ENCODE measurements at places on chromosomes 6 and 20. TPM values are rescaled to one million over a fixed set of nuclear protein-coding genes. Genes with fewer than 3 reads are reported as not detected.
A peak's percentile ranks its signal among the peaks of the same experiment; 100 is the strongest.

DNA sequence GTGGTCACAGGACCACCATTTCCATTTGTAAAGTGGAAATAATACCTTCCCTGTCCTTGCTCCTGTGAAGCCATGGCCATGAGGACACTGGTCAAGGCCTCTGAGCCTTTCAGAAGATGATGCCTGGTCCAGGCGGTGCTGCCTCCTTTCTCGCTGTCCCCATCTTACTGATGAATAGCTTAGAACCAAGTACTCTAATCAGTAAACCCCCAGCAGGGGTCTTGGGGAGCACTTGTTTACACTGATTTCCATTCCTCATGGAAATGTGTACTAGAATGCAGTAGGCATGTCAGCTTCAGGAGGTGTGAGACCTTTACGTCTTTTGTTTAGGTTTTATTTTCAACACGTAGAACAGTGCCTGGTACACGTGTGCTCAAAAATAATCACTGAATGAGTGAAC lies 75.1 kb downstream of the DZANK1 start:
- no peak overlapping the region for H3K4me3 ChIP-seq
- peaks cover 33% of the 10 kb centered on the region for H3K4me1 ChIP-seq
- no peaks in the 10 kb centered on the region for H3K27me3 ChIP-seq
- H3K27ac ChIP-seq: no peak overlapping the region
- DNase-seq: no peak
- peaks cover 3% of the 10 kb centered on the region for H3K36me3 ChIP-seq

GRCh38 chr20:57315083-57315975 lies 14.3 kb upstream of the SPO11 start:
- peak; percentile 32 for DNase-seq
- H3K36me3 ChIP-seq: no peaks in the 10 kb centered on the region
- peaks cover 32% of the 10 kb centered on the region for H3K4me1 ChIP-seq
- H3K27ac ChIP-seq: no peak overlapping the region
- H3K27me3 ChIP-seq: no peaks in the 10 kb centered on the region

DNA sequence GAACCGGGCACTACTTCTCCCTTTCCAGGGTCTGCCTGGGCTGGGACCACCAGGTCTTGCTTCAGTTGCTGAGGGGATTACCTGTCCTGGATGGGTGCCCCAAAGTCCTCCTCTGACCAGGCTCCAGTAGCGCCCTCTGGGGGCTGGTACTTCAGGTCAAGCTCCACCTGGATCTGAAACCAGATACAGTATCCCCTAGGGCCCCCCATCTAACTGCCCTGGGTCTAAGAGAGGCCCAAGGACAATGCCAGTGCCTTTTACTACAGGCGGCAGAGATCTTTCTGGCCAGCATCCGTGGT lies 11.2 kb upstream of the SPAG4 start:
- H3K36me3 ChIP-seq: no peaks in the 10 kb centered on the region
- no peak overlapping the region for H3K27ac ChIP-seq
- H3K27me3 ChIP-seq: no peaks in the 10 kb centered on the region

DNA sequence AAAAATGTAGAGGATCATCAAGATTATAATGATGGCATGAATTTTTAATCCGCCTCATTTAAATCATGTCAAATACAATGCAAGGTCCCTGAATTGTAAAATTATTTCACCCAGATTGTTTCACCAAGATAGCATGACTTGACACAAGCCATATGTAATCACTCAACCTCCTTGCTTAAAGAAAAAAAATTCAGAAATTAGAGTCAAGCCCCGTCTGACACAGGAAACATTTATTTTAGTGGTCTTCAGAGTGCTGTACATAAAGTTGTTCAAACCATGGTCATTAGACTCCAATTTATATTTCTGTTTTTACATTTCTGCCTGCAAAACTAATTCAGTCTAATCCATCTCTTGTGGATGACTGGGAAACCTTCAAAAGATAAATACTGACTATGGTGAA lies 200.2 kb downstream of the CBLN4 start:
- H3K27me3 ChIP-seq: no peaks in the 10 kb centered on the region
- DNase-seq: no peak
- H3K36me3 ChIP-seq: no peaks in the 10 kb centered on the region
- H3K4me1 ChIP-seq: no peaks in the 10 kb centered on the region

DNA sequence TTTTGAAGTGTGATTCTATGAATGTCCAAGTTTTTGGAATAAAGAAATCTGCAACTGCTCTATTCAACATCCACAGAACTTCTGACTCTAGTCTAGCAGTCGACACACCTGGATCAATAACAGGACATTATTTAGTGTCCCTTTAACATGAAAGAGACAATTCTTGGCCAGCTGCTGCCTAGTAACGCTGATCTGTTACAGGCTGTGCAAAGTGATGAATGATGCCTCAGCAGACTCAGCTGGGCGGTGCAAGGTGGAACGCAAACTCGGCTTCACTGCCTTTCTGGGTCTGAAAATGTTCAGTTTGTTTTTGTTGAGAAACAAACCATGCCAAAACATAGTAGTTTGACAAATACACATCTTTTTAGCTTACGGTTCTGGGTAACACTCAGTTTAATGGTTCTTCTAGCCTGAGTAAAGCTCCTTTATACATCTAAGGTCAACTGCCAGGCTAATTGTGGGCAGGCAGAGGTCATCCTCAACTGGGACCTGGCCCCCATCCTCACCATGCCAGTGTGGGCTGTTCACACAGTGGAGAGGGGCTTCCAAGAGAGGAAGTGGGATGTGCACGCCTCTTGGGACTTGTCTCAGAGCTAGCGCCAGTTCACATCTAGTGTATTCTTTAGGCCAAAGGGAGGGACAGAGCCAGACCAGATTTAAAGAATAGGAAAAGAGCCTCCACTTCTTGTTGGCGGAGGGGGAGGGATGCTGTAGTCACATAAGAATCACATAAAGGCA lies 879.7 kb downstream of the QKI start:
- H3K27ac ChIP-seq: no peak overlapping the region
- no peaks in the 10 kb centered on the region for H3K36me3 ChIP-seq
- H3K4me1 ChIP-seq: no peaks in the 10 kb centered on the region
- no peak overlapping the region for H3K4me3 ChIP-seq
- no peak for DNase-seq
- H3K27me3 ChIP-seq: no peaks in the 10 kb centered on the region

DNA sequence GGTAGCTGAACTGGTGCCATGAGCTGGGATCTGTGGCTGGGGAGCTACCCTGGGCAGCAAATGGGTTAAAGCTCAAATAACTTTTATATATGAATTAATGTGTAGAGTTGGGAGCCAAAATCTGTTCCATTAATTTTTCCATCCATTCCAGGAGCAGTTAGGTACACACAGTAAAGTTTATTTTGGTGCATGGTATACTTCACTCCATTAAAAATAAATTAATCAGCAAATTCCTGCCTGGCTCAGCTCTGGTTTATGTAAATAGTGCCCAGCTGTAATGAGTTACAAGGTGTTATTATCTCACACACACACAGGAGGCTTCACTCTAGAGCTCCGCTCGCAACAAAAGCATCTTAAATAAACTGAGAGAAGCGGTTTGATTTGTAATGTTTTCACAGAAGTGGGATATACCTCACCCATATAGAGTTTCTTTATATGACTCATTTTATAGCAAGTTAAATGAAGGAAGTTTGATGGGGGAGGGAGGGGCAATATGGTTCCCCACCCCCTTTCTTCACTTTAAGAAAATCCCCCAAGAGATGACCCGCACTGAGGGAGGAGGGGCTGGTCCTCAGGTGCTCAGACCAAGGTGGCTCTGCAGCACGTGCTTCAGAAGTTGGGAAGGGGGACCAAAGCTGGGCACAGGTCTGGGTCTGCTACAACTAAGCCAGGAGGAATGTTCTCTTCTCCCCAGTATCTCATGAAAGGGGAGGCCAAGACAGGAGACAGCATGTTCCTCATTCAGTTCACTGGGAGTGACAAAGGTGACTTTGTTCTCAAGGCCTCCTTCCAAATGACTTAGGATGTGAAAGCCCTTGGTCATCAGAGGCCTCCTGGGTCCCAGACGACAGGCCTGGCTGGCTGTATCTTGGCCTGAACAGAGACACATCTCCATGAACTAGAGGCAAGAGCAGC lies 10.5 kb upstream of the FAM83C start:
- peaks cover 43% of the 10 kb centered on the region for H3K4me1 ChIP-seq
- H3K27ac ChIP-seq: no peak overlapping the region
- H3K36me3 ChIP-seq: peaks cover 3% of the 10 kb centered on the region
- H3K27me3 ChIP-seq: no peaks in the 10 kb centered on the region
- H3K4me3 ChIP-seq: no peak overlapping the region

DNA sequence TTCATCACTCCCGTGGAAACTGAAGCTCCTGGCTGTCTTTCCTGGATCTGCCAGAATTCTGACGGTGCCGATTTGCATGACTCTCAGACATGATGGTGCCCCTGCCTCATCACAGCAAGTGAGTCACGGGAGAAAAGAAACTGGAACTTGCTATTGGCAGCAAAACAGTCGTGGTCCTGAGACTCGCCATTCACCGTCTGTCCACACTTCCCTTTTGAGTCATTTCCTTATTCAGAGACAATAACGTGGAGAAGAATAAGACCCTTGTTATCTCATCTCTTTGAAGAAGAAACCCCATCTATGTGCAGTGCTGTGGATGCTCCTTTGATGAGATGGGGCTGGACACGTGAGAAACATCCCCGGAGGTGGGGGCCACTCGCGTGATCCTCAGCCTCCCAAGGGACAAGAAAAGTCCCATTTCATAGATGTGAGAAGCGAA lies 4.2 kb downstream of the GPR31 start:
- H3K4me1 ChIP-seq: no peaks in the 10 kb centered on the region
- H3K4me3 ChIP-seq: no peak overlapping the region
- H3K36me3 ChIP-seq: no peaks in the 10 kb centered on the region
- H3K27me3 ChIP-seq: no peaks in the 10 kb centered on the region
- no peak overlapping the region for H3K27ac ChIP-seq
- no peak for DNase-seq

GRCh38 chr20:44483112-44483511 lies 7.4 kb downstream of the TTPAL start:
- no peak overlapping the region for H3K4me3 ChIP-seq
- DNase-seq: no peak
- no peaks in the 10 kb centered on the region for H3K27me3 ChIP-seq

- no peak overlapping the region for H3K27ac ChIP-seq
- H3K4me3 ChIP-seq: no peak overlapping the region
- no peaks in the 10 kb centered on the region for H3K4me1 ChIP-seq
- H3K36me3 ChIP-seq: no peaks in the 10 kb centered on the region
Observed at GRCh38 chr20:48783533-48784272, 44.1 kb downstream of the PREX1 start.

GRCh38 chr20:15033891-15034290 lies 696.5 kb upstream of the FLRT3 start:
- DNase-seq: no peak
- no peaks in the 10 kb centered on the region for H3K36me3 ChIP-seq
- H3K27ac ChIP-seq: no peak overlapping the region
- peaks cover 2% of the 10 kb centered on the region for H3K4me1 ChIP-seq
- H3K27me3 ChIP-seq: no peaks in the 10 kb centered on the region
- no peak overlapping the region for H3K4me3 ChIP-seq

DNA sequence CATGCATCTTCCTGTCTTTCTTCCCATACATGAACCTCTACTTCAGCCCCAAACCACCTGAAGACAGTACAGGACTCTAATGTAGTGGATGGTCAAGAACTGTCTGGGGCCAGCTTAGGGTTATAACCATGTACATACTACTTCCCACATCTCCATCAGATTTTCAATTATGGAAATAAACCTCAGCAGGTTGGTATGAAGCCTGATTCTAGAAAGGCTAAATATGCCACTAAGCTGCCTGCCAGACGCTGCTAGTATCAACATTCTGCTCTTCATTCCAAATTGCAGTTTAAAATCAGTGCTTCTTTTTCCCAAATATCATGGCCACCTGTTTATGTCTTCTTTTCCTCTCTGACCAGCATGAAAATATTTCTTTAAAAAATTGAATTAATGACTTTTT lies 99.2 kb upstream of the ID4 start:
- no peak overlapping the region for H3K4me3 ChIP-seq
- no peaks in the 10 kb centered on the region for H3K36me3 ChIP-seq
- DNase-seq: no peak
- no peaks in the 10 kb centered on the region for H3K4me1 ChIP-seq

DNA sequence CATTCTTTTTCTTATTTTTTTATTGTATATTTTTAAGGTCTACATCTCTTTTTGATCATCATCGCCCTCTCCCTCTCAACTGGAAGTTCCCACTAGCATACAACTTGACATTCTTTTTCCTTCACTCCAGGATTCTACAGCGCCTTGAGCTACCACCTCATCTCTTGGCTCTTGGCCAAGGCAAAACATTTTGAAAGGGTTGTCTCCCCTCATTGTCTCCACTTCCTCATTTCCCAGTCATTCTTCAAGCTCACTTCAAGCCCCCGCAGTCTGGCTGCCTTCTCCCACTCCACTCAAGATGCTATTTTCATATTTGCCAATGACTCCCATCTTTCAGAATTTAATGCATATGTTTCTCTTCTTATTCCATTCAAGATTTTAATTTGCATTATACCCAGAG lies 63.0 kb downstream of the OPN5 start:
- no peak overlapping the region for H3K4me3 ChIP-seq
- DNase-seq: no peak
- H3K27me3 ChIP-seq: no peaks in the 10 kb centered on the region
- H3K27ac ChIP-seq: no peak overlapping the region
- H3K36me3 ChIP-seq: no peaks in the 10 kb centered on the region
- no peaks in the 10 kb centered on the region for H3K4me1 ChIP-seq

DNA sequence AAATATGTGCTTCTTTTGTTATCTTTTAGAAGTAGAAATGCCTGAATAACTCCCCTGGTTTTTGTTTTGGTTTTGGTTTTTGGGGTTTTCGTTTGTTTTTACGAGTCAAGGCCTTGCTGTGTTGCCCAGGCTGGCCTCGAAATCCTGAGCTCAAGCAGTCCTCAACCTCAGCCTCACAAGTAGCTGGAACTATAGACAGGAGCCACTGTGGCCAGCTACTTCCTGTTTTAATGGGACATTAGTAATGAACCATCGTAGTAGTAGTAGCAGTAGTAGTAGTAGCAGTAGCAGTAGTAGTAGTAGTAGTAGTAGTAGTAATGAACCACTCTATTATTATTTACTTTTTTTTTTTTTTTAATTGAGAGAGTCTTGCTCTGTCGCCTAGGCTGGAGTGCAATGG lies 66.0 kb downstream of the UBR2 start:
- H3K36me3 ChIP-seq: no peaks in the 10 kb centered on the region
- DNase-seq: no peak
- peaks cover 11% of the 10 kb centered on the region for H3K4me1 ChIP-seq
- no peaks in the 10 kb centered on the region for H3K27me3 ChIP-seq
- H3K27ac ChIP-seq: no peak overlapping the region

DNA sequence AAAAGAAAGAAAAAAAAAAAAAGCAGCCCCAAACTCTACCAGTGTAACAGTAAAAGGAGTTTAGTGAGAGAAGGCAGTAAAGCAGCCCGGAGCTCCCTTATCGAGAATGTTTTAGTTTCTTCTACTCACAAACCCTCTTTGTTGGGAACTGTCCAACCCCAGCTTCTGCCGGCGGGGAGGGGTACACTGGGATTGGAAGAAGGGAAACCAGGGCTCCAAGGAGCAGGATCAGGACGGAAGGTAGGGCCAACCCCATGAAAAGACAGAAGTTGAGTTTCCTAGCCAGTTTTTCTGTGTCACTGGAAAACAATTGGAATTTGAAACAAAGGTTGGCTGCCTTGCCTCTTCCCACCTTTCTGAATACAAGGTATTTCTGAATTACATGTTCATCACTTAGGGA lies 66.0 kb downstream of the KIZ start:
- no peak overlapping the region for H3K4me3 ChIP-seq
- no peaks in the 10 kb centered on the region for H3K27me3 ChIP-seq
- H3K4me1 ChIP-seq: no peaks in the 10 kb centered on the region
- H3K36me3 ChIP-seq: no peaks in the 10 kb centered on the region
- DNase-seq: no peak
- no peak overlapping the region for H3K27ac ChIP-seq

SPEF1 gene
- not detected for total RNA-seq

RAB44 gene
- not detected for total RNA-seq

HLA-DOA gene
- total RNA-seq: not detected

AGER gene
- 10.3 TPM for total RNA-seq

ARMH2 gene
- total RNA-seq: not detected

Data from Caco-2 (cell line).